GM04504 (cell line): ENCODE measurements at places on chromosomes 4 and X.

- DNase-seq: no peak
These were observed 38.8 kb upstream of the BEX4 start for GRCh38 chrX:103175944-103176753.

DNA sequence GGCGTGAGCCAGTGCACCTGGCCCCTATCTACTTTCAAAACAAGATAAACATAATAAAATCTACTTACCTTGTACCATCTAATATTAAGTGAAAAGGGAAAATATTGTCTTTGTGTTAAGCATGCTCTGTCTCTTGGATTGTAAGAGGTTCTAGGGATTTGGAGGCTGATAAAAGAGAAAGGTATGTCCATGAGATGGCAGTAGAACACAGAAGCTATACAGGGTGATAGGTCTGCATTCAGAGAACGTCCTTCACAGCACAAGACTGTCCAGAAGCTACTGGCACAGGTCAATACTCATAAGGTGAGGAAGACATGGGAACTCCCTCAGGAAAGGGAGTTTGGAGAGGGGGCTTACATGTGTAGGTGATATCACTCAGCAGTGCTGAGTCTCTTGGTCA lies 135.5 kb downstream of the TMEM47 start:
- peak; percentile 3 for DNase-seq

DNA sequence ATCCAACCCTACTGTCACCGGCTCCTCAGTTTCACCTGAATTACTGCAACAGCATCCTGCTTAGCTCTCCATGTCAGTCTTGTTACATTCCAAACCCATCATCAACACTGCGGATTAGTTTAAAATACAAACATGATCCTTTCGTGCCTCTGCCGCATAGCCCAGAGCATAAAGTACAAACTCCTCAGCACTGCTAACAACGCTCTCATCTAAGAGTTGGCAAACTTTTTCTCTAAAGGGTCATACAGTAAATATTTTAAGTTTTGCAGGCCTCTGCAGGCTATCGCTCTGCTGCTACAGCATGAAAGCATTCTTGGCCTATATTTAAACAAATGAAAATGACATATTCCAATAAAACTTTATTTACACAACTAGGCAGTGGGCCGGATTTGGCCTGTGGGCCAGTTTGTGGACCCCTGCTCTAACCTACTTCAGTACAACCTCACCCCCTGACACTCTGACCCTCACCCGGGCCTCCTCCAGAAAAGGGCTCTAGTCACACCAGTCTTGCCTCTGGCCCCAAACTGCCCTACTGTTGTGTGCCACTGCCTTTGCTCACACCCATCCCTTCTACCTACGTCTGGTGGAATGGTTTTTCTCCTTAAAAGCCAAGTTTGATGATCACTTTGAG lies 7.2 kb downstream of the STX18 start:
- no peak for DNase-seq

GRCh38 chrX:65769564-65770292 lies 102.3 kb downstream of the MSN start:
- no peak for DNase-seq

DNA sequence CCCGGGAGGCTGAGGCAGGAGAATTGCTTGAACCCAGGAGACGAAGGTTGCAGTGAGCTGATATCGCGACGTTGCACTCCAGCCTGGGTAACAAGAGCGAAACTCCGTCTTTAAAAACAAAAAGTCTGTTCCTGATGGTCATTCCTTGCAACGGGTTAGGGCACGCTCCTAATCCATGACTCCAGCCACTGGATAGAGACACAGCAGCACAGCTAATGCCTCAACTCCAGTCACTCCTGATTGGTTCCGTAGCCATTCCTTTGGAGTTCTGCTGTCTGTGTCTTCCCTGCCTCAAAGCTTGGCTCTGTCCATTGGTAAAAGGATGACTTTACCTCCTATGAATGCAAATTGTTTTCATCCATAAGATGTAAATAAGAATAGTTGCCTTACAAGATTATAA lies 44.3 kb upstream of the FAM9A start:
- DNase-seq: no peak

GRCh38 chrX:120380699-120381098 lies 18.8 kb downstream of the ATP1B4 start:
- no peak for DNase-seq
